T-helper 17 cell (primary cell): ENCODE measurements at places on chromosomes 6 and 20. TPM values are rescaled to one million over a fixed set of nuclear protein-coding genes. Genes with fewer than 3 reads are reported as not detected.

DNA sequence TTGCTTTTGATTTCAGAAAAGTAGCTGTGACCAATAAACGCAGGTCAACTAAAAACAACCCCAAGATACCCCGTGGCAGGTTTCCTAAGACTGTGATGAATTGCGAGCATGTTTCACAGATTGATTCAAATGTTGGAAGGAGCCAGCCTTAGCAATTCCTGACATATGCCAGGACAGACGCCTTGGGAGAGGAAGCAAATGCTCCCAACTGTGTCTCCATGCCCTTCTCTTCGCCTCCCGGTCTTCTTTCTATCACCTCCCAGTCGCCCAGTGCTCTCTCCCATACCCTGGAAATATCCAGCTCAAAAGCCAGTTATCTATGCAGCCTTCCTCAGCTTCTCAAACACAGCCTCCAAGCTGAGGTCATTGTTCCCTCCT, 32.0 kb downstream of the KIAA0319 start:
- no peak for DNase-seq
- peaks cover 4% of the 10 kb centered on the region for H3K36me3 ChIP-seq
- H3K27me3 ChIP-seq: peaks cover 40% of the 10 kb centered on the region
- no peak overlapping the region for H3K4me3 ChIP-seq
- no peaks in the 10 kb centered on the region for H3K4me1 ChIP-seq

DNA sequence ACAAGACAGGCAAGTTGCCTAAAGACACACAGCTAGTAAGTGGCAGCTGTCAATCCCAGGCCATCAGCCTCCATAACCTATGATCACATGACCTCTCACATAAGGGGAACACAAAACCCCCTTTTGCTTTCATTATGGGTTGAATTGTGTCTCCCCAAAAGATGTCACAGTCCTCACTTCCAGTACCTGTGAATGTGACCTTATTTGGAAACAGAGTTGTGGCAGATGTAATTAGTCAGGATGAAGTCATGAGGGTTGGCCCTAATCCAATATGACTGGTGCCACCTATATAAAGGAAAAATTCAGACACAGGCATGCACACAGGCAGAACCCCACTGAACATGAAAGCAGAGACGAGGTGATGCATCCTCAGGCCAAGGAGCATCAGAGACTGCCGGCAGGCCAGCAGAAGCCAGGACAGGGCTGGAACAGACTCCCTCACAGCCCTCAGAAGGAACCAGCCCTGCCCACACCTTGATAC, 33.6 kb downstream of the GFOD1 start:
- peak overlapping the region; percentile 86 for H3K4me3 ChIP-seq
- no peak for DNase-seq
- H3K36me3 ChIP-seq: no peaks in the 10 kb centered on the region
- H3K27me3 ChIP-seq: no peaks in the 10 kb centered on the region
- H3K27ac ChIP-seq: peak overlapping the region; percentile 93

- peaks cover 28% of the 10 kb centered on the region for H3K4me1 ChIP-seq
- H3K4me3 ChIP-seq: peak overlapping the region; percentile 49
- DNase-seq: no peak
- peaks cover 5% of the 10 kb centered on the region for H3K36me3 ChIP-seq
- H3K27me3 ChIP-seq: peaks cover 7% of the 10 kb centered on the region
Measured at GRCh38 chr6:96923400-96923799, 1.1 kb upstream of the KLHL32 start.

DNA sequence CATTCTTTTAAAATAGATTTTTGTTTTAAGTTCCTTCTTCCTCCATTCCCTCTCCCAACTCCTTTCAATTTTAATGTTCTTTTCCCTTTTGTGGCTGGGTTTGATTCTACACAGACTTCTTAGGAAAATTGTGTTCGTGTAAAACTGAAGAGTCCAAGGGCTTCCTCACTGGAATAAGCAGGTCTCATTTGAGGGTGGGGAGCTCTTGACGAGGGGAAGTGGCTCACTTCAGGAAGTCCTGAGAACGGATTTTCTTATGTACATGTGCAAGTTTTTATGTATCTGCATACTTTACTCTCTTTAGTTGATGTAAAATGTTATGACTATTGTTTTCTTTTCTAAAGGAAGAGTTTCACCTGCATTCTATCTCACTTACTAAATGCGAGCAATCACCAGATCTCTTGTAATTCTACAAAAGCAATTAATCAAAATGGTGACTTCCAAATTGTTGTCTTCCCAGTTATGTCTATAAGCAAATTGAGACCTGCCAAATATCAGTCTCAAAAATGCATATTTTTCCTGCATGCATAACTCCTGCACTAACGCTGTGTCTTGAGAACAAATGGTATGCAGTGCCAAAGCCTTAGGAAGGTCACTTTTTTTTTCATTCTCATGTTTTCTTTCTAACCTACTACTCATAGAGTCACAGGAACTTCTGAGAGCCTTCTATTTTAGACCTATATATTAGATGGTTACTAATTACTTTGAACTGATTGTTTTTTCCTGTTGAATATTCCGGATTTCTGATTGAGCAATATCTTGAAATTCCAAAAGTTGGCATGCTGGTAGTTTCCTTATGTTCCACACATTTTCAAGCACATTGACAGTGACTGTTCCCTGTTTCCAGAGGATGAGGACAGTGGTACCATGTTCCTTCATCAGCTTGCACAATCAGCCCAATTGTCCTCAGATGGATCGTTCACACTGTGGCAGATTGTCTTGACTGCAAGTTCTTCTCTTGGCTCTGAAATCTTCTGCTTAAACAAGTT, 251.9 kb upstream of the PRDM1 start:
- no peak for DNase-seq
- no peak overlapping the region for H3K27ac ChIP-seq
- no peaks in the 10 kb centered on the region for H3K27me3 ChIP-seq

GRCh38 chr6:42503894-42504293, 52.2 kb upstream of the TRERF1 start:
- H3K27me3 ChIP-seq: no peaks in the 10 kb centered on the region
- H3K27ac ChIP-seq: no peak overlapping the region
- peaks cover 8% of the 10 kb centered on the region for H3K36me3 ChIP-seq
- no peak for DNase-seq

The CST4 gene
- total RNA-seq: not detected

GRCh38 chr6:10391299-10391630, 23.6 kb downstream of the TFAP2A start:
- H3K27me3 ChIP-seq: peaks cover 93% of the 10 kb centered on the region
- no peak for DNase-seq
- no peaks in the 10 kb centered on the region for H3K4me1 ChIP-seq

GRCh38 chr6:13952101-13952500, 27.3 kb downstream of the RNF182 start:
- H3K27me3 ChIP-seq: peaks cover 15% of the 10 kb centered on the region
- H3K36me3 ChIP-seq: peaks cover 5% of the 10 kb centered on the region
- no peak for DNase-seq
- H3K4me3 ChIP-seq: no peak overlapping the region
- peaks cover 2% of the 10 kb centered on the region for H3K4me1 ChIP-seq

DNA sequence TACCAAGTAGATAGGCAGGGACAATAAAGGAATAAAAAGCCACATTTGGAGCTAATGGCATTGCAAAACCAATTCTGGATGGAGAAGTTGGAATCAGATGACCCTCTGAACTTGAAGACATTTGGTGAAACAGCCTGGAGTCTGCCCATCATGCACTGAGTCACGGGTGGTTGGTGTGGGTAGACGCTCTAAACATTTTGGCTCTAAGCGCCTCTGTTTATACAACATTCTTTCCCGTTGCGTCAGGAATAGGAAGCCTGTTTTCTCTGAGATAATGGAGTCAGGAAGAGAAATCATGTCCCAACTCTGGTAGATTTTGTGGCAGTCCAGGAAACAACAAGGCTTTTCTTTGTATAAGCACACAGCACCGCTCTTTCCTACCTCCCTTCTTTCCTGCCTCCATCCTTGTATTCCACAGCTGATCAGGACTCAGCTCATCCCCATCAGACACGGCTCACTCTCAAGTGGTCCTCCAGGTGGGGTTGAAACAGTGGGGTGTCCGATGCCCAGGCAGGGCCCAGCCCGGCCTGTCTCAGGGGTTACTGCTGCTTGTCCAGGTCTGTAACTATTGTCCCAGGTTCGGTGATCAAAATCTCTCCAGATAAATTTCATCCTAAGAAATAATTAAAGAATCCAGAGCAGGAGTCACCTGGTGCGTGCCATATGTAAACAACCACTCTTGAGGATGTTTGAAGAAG, 12.1 kb upstream of the RAMACL start:
- H3K27ac ChIP-seq: peak overlapping the region; percentile 1
- peaks cover 5% of the 10 kb centered on the region for H3K36me3 ChIP-seq
- DNase-seq: no peak
- H3K4me1 ChIP-seq: peaks cover 2% of the 10 kb centered on the region
- no peaks in the 10 kb centered on the region for H3K27me3 ChIP-seq
- H3K4me3 ChIP-seq: no peak overlapping the region

The PLTP gene
- not detected for total RNA-seq

The SLC16A10 gene
- total RNA-seq: 5.1 TPM

The NPBWR2 gene
- total RNA-seq: not detected

DNA sequence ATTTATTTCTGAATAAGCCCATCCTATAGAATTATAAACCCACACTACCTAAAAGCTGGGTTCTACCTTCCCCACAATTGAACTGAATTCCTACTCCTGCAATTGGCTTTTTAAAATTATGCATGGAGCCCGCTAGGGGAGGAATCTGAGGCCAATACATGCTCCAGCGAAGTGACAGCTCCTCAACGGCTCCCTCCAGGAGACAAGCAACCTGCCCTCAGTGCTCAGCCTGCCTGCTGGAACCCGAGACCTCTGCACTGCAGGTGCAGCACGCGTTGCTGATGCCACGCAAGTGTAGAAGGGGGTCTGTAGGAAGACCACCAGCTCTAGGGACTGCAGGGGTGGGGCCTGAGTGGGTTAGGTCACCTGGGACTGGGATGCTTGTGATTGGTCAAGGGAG, 170.2 kb upstream of the CDYL start:
- DNase-seq: no peak
- no peak overlapping the region for H3K27ac ChIP-seq
- H3K4me3 ChIP-seq: no peak overlapping the region
